ENCODE measurements at places on chromosomes 1 and 21. TPM values are rescaled to one million over a fixed set of nuclear protein-coding genes. Genes with fewer than 3 reads are reported as not detected.

Gene RNF186
- total RNA-seq, result not detected

Gene ARV1
- 20.3 TPM for total RNA-seq

Gene OVAAL
- total RNA-seq, result not detected

Gene SOX13
- total RNA-seq, result 6.8 TPM

Gene AHDC1
- total RNA-seq, result 11.2 TPM

Gene SPATA21
- not detected for total RNA-seq

Gene FTCD
- 0.36 TPM for total RNA-seq

Gene OR2L3
- not detected for total RNA-seq

Gene TCHH
- total RNA-seq, result not detected

Gene AUNIP
- total RNA-seq, result 0.88 TPM

Gene ADAMTS1
- 243 TPM for total RNA-seq

Gene C1orf116
- not detected for total RNA-seq

Gene CLCNKA
- total RNA-seq, result not detected

Gene LRRC71
- total RNA-seq, result 0.59 TPM

Gene ETV3L
- total RNA-seq, result not detected

Gene OR10J1
- not detected for total RNA-seq

Gene SON
- total RNA-seq, result 137 TPM

Gene MEGF6
- total RNA-seq, result 61.9 TPM

Gene KIFAP3
- 44.9 TPM for total RNA-seq

Gene RGS16
- total RNA-seq, result 0.29 TPM

Gene SKI
- total RNA-seq, result 48.9 TPM

Gene CFHR1
- not detected for total RNA-seq

Gene MYBPHL
- not detected for total RNA-seq

Gene CDA
- total RNA-seq, result 0.59 TPM

Measured in osteoblast (primary cell).